Immature natural killer cell (primary cell): ENCODE measurements at places on chromosomes 12 and 14. TPM values are rescaled to one million over a fixed set of nuclear protein-coding genes. Genes with fewer than 3 reads are reported as not detected.

Gene CCDC196
- not detected for polyA plus RNA-seq

Gene PHETA1
- polyA plus RNA-seq, result 5.5 TPM

Gene STAC3
- not detected for polyA plus RNA-seq

Gene CNOT2
- polyA plus RNA-seq, result 84.6 TPM

- no peak overlapping the region for H3K4me3 ChIP-seq
- H3K36me3 ChIP-seq, result peaks cover 15% of the 10 kb centered on the region
- no peak for DNase-seq
Observed at GRCh38 chr12:107042801-107043200, 50.5 kb downstream of the CRY1 start.

DNA sequence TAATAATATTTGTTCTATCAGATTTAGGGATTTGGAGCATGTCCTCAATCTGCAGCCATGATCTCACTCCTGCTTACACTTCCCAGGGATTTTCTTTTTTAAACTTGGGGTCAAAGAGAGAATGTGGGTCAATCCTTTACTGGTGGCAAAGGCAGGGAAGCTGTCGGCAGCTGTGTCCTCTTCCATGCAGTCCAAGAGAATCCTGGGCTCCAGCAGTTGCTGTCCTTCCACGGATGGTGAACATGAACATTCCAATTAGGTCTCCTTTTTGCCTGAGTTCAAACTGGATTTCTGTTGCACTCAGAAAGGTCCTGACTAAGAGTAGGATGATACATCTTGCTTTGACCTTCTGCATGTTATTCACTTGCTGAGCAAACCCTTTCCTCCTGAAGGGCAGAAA lies 73.9 kb downstream of the ARL6IP4 start:
- H3K4me3 ChIP-seq, result no peak overlapping the region
- no peak overlapping the region for H3K27ac ChIP-seq

- H3K27ac ChIP-seq, result no peak overlapping the region
- H3K27me3 ChIP-seq, result peaks cover 1% of the 10 kb centered on the region
- peaks cover 3% of the 10 kb centered on the region for H3K4me1 ChIP-seq
- no peaks in the 10 kb centered on the region for H3K36me3 ChIP-seq
Observed at GRCh38 chr12:109766251-109766778, 52.7 kb downstream of the FAM222A start.
